Activated CD4-positive, CD25-positive, alpha-beta regulatory T cell (primary cell): ENCODE measurements at places on chromosomes 1 and 21.

DNA sequence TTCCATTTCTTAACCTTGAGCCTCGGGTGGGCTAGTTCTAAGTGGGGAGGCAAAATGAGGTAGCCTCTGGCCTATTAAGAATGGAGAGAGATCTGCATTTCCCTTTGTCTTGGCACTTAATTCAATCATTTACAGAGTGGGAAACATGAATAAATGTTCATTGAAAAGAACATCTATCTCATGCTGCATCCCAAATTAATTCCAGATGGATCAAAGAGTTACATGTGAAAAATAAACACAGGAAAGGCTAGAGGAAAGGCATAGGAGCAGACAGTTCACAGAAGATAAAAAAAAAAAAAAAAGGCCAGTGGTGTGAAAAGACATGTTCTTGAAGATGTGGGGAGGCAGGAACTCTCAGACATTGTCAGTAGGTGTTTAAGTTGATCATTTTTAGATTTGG is 35.7 kb upstream of the EPS8L3 start:
- DNase-seq: no peak

DNA sequence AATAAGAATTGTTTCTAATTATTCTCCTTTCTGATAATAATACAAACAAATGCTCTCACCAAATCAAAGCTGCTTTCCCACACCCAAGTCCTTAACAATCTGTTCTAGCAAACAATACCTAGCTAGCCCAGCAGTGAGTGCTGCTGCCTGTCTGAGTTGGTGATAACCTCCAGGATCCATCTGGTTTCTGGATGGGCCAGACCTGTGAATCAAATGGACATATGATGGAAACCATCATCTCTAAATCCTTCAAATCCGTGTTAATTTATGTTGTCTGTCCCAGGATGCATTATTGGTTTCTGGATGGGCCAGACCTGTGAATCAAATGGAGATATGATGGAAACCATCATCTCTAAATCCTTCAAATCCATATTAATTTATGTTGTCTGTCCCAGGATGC is 1230.0 kb downstream of the AMY1C start:
- DNase-seq: no peak

DNA sequence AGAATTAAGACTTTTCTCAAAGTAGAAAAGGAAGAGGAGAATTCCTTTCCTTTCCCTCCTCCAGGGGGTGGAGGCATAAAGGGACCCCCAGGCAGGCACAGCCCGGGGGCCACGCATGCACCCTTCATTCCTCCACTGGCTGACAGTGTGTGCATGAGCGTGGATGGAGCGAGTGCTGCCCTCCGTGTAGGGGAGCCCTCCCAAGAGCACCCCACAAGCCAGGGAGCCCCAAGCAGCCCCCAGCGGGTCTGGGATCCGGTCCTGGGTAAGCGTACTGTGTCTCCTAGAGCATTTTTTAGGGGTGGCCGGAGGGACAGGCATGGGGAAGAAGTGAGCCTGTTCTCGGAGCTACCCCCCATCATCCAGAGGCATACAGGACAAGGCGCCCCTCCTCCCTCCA is 120.5 kb downstream of the SIK1 start:
- no peak for DNase-seq

GRCh38 chr1:229557200-229557850 is 1.2 kb downstream of the ABCB10 start:
- no peak for DNase-seq

DNA sequence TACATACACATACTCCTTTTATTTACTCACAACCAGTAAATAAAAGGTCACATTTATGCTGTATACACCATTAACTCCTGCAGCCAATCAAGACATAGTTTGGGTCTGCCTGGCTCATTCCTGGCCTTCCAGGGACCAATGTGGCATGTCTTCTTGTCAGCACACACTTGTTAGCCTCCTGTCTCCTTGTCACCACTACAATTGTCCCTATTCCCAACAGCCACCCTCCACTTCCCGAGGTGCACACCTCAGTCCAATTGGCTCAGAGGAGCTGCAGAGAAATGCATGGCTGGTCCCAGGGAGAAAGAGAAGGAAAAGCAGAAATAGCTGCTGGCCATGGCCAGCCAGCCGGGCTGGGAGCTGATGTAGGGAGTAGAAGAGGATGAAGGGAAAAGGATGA is 116.9 kb downstream of the PLXNA2 start:
- no peak for DNase-seq

DNA sequence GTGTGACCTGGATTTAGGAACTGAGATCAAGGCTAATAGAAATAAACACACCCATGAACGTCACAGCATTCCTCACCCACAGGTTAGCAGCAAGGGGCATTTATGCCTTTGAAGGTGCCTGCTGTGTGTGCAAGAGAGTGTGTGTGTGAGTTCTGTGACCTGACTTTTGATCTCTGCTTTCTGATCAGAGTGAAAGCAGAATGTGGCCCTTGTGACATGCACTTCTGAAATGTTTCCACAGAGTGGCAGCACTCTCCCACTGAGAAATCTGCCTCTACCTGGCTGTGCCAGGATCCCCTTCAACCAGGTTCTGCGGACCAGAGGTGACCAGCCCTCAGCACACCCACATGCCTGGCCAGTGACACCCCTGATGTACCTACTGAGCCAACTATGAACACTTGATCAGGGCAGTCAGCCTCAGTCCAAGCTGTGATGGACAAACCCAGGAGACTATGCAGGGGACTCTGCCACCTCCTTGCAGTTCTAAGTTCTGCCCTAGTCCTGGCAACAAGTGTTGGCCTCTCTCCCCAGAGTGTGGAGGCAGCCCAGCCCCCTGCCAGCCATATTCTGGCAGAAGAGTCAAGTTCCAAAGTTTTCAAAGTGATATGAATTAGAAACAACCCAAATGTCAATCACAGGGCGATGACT is 41.0 kb downstream of the RXRG start:
- no peak for DNase-seq

DNA sequence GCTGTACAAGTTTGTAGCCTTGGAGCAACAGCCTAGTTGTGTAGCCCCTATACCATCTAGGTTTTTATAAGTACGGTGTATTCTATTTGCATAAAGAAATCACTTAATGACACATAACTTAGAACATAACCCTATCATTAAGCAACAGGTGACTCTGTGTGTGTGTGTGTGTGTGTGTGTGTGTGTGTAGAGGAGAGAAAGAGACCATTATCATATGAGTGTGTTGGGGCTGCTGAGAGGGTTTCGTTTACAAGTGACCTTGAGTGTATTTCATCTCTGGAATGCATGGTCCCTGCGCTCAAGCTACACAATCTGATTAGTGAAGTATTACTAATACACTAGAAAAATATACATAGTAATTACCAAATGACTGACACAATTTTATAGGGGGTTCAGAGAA is 115.1 kb downstream of the RABGAP1L start:
- DNase-seq: no peak

GRCh38 chr1:234875328-234875952 is 253.2 kb downstream of the TOMM20 start:
- no peak for DNase-seq

- DNase-seq: no peak
These were observed 3.1 kb downstream of the BTG2 start for GRCh38 chr1:203308328-203308922.

DNA sequence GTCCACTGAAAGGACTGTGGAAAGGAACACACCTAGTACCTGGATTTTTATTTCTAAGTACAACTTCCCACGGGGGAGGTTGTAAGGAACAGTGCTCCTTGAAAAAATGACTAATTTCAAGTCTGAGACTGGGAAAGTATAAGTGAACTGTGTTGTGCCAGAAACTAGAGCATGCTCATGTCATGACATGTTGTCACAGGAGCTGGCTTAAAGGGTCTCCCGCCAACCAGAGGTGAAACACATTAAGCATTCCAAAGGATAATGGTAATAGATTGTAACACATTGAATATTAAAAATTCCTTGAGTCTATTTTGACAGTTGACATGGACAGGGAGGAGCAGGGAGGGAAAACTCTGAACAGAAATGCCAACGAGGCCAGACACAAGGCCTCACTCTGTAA is 6.3 kb downstream of the ATP2B4 start:
- DNase-seq: no peak

- DNase-seq: no peak
These were observed at the start of gene SMCP for GRCh38 chr1:152878042-152878441. TSS of gene SMCP (plus strand) at chr1:152878322. CDS start at chr1:152884423, 6,101 bp downstream.

GRCh38 chr1:63866084-63866483 is 92.3 kb downstream of the ROR1 start:
- no peak for DNase-seq

GRCh38 chr1:25985171-25985570 is 12.7 kb downstream of the PAFAH2 start:
- no peak for DNase-seq

DNA sequence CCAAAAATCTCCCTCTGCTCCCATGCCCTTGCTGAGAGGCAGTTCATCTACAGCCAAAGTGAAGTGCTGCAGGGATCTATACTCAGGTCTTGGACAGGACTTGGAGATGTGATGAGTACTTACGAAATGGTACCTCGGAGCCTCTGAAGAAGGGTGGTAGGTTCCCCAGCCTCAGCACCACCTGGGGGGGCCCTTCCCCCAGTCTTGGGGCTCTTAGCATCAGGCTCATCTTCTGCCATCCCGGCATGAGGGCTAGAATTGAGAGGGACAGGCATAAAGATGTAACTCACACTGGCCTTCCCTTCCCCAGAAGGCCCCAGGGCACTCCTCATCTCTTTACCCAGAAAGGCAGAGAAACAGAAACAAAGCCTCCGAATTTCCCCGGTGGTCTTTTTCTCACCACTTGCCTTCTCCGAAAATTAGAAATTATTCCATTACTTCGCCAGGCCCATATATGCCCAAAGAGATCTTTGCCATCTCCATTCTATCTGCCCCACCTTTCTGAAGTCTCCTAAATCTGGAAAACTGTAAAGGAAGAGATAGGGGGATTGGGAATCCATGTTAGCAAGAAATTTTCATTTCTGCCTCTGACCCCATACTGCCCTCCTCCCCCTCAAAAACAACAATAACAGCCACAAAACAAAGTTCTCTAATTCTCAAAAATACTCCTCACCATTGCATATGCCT is 827 bp downstream of the RFX5 start:
- DNase-seq: no peak

DNA sequence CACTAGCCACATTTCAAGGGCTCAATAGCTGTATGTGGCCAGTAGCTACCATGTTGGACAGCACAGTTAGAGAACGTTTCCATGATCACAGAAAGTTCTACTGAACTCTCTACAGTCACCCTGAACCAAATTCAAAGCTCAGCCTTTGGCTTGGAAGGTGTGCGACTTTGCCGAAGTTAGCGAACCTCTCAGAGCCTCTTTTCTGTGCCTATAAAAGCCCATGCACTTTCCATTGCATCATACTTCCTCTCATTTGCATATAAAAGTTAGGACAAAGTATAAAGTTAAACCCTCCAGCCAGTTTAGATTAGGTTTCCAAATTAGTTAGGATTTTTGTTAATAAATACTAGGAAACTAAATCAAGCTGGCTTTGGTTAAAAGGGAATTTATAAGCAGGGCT is 4.7 kb upstream of the SLC1A7 start:
- DNase-seq: no peak

DNA sequence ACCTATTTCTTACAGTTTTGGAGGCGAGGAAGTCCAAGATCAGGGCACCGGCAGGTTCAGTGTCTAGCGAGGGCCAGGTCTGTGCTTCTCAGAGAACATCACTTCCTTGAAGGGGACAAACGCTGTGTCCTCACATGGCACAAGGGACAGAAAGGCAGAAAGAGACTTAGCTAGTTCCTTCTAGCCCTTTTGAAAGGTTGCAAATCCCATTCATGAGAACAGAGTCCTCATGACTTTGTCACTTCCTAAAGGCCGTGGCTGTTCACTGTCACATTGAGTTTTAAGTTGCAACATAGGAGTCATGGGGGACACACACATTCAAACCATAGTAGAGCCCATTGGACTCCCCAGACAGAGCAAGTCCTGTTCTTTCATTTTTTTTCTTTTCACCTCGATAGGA is 27.4 kb downstream of the PER3 start:
- no peak for DNase-seq

GRCh38 chr1:205391386-205391785 is 30.5 kb downstream of the LEMD1 start:
- DNase-seq: no peak

DNA sequence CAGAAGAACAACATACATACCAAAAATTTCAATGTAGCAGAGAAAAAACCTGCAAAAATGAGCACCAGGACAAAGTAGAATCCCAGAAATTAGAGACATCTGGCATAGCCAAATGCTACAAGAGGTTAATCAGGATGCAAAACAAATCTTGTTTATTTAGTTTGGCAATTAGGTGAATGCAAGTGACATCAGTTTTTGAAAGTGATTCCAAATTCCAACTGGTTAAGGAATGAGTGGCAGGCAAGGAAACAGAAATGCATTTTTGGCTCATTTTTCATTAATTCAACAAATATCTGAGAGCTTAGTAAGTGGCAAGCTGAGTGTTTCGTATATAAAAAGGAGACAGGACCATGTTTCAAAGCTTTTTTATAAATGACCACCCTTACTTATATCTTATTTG is 21.3 kb downstream of the SCAF4 start:
- no peak for DNase-seq

GRCh38 chr1:182278144-182279054 is 113.2 kb downstream of the GLUL start:
- DNase-seq: no peak

- DNase-seq: no peak
These were observed 1.3 kb upstream of the NRIP1 start for GRCh38 chr21:15066123-15066575.

- DNase-seq: no peak
These were observed 3.7 kb upstream of the CAPN8 start for GRCh38 chr1:223669003-223669795.

- DNase-seq: no peak
These were observed 12.9 kb downstream of the TSPAN2 start for GRCh38 chr1:115076384-115076915.

DNA sequence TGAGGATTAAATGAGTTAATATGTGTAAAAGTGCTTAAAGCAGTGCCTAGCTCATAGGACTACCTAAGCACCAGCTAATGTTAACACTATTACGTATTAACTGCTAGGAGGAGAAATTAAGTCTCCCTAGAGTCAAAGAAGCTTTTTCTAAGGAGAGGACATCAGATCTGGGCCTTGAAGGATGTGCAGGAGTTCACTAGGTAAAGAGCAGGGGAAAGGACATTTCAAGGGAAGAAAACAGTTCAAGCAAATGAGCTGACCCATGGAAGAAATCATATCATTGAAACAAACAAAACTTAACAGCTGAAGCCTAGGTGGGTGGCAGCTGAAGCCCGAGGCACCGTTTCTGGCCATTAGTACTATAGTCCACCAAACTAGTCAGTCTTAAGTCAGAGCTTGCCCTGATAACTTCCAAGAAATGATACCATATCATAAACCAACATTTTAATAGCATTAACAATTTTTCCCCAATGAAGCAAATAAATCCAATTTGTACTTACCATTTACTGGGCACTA is 46.7 kb downstream of the TRIT1 start:
- no peak for DNase-seq

- DNase-seq: no peak
These were observed 84.2 kb downstream of the PTGER3 start for GRCh38 chr1:70963374-70963773.

- no peak for DNase-seq
These were observed 6.3 kb downstream of the ZMPSTE24 start for GRCh38 chr1:40264354-40264781.

DNA sequence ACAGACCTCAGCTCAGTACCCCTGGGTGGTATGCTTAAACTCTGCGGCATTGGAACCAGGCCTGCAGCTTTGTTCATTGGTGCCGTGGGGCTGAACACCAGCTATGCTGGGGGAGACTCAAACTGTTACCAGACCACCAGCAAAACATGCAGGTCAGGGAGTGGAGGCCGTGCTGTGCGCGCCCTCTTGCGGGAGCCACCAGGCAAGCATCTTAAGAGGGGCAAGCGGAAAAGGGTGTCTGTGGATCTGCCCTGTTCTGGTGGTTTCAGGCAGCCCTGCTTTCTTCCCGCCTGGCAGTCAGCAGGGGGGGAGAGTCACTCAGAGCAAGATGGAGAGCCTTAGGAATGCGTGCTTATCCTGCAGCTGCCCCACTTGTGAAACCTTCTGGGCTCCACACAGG is 276.9 kb upstream of the ZRANB2 start:
- no peak for DNase-seq
